Epithelial cell of prostate (primary cell): ENCODE measurements at places on chromosomes 2 and 18.
A peak's percentile ranks its signal among the peaks of the same experiment; 100 is the strongest.

DNA sequence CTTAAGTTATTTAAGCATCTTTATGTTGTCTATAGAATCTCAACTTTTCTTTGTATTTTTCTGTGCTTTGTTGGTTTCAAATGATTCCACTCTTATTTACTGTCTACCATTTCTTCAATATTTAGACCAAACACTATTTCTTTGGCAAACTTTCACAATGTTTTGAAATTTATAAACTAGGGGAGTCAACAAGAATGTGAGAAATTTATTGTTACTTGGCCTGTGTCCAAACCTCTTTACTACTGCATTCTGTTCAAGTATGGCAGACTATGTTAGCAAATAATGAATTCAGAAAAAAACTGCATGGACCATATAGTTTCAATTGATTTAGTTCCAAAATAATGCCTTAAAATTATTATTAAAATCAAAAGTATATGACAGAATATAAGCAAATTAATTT is 470.2 kb downstream of the FBXO15 start:
- no peak for DNase-seq

DNA sequence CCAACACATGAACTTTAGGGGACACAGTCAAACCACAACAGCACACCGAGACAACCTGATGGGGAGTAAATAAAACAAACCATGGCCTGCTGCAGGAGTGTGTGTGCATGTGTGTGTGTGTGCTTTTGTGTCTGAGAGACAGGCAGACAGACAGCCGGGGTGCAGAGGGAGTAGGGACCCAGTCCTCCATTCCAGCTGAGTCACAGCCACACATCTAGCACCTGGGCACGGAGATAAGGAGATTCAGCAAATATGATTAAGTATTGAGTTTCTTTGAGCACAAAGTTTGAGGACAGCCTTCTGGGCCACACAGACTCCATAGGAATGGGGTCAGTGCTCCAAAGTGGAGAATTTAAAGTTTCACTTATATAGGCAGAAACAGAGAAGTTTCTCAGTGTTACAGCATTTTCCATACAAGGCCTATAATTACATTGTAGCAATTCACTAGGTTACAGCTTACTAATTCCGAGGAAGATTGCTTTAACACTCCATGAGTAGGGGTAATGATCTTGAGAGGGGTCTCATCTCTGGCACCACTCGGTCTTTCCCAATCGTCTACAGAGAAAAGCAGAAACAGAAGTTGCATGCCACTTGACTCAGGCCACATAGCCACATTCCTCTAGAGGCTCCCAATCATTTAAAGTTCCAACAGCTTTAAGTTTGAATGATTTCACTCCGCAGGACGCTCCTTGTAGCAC is 30.8 kb upstream of the PRLH start:
- no peak for DNase-seq

DNA sequence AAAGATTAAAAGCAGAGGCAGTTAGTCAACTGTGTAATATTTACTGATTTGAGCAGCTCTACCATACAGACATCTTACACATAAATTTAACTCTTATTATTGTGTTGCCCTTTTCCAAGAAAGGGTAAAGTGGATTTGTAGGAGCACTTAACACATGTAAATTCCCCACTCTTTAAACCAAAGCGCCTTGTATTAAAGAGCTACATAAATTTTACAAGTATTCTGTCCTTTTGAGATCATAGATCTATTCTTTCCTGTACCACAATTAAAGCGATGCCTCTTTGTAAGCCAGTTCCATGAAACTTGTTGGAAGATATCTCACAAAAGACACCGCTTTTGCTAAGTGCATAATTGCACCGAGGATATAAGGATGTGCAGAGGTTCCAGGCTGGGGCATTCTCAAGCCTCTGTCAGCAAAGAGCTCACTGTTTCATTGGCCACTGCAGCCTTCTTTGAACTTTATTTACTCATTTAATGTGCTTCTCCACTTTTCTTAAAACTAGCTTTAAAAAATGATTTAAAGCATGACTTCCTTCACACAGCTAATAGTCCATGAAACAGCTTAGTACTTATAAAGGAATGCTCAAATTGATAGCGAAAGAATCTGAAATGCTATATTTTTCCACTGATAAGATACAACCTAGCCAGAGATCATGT is 520.0 kb upstream of the TCF4 start:
- no peak for DNase-seq

DNA sequence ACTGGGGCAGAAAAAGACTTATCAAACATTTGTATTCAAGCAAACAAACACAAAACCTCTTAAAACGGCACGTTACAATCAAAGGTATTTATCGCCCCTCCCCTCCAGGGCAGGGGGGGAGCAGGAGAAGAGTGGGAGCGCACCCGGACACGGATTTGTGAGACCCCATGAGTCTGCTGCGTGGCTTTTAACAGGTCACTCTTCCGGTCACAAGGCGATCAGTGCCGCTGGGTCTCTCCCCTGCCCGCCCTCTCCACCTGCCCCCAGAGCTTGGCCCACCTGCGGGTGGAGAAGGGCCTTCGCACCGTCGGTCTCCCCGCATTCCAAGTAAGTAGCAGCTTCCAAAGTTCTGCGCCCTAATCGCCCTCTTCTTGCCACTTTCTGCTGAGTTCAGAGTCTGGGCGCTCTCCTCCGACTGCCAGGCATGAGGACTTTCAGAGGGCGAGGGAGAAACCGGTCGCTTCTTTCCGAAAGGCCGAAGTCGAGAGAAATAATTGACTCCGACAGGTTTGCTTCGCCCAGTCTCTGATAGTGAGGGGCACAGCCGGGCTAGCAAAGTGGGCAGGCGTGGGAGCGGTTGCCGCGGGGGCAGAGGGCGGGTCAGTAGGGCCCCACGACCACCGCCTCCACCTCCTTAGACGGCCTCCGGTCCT is 800 bp downstream of the RPRM start:
- DNase-seq = no peak

DNA sequence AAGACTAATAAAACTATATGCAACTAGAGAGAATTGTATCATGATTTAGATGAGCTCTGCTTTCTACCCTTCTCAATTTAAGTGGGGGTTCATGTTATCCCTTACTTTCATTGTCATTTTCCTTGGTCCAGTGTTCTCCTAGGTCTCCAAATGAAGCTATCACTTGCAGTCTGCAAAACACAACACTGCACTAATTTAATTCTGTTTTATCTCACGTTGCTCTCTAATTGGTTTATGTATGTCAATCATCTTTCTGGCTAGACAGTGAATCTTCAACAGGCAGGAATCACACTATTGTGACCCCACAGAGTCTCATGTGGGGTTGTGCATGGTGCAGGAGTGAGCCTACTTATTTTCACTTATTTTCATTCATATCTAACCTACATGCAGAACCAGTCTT is 348.3 kb upstream of the SYT4 start:
- no peak for DNase-seq

DNA sequence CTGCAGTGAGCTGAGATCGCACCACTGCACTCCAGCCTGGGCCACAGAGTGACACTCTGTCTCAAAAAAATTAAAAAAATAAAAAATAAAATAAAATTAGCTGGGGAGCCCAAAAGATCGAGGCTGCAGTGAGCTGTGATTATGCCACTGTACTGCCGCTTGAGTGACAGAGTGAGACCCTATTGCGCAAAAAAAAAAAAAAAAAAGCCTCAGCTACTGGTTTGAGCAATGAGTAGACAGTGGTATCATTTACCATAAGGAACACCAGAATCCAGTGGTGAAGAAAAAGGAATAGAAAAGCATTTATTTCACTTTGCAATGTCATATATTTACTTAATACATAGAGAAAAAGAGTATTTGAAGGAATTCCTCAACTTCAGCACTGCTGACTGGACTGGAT is 3.0 kb downstream of the SAP130 start:
- DNase-seq = no peak

DNA sequence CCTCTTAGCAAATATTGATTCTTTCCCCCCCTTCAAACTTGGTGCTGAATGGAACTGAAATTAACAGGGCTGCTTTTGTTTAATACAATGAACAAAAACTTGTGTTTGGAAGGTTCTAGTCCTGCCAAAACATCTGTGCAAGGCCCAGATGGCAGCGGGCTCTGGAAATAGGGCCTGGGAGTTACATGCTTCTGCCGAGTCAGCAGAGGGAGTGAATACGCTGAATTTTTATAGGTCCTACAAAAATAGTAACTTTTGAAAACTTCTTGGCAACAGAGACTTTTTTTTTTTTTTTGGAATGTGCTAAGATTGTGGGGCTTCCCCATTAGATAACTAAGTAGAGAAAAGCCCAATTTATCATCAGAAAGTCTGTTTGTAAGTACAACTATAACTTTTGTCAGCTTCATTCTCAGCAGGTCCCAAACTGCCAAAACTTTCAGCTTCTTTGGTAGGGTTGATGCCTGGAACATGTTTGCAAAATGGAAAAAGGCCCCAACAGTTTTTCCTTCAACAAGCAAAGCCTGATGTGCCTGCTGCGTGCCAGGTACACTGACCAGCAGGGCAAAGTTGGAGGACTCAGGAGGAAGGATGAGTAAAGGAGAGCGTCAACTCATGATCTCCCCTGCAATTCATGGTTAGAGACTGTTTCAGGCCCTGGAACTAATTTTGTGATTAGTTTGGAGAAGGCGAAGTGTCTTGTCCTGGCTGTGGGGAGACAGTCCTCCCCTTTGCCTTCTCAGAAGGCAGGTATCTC is 45.1 kb upstream of the HDAC4 start:
- DNase-seq = no peak

- peak; percentile 54 for DNase-seq
Measured at GRCh38 chr2:106189764-106190468, 4.2 kb downstream of the UXS1 start.

- no peak for DNase-seq
Measured at GRCh38 chr18:35227254-35227653, 13.6 kb upstream of the ZNF397 start.

DNA sequence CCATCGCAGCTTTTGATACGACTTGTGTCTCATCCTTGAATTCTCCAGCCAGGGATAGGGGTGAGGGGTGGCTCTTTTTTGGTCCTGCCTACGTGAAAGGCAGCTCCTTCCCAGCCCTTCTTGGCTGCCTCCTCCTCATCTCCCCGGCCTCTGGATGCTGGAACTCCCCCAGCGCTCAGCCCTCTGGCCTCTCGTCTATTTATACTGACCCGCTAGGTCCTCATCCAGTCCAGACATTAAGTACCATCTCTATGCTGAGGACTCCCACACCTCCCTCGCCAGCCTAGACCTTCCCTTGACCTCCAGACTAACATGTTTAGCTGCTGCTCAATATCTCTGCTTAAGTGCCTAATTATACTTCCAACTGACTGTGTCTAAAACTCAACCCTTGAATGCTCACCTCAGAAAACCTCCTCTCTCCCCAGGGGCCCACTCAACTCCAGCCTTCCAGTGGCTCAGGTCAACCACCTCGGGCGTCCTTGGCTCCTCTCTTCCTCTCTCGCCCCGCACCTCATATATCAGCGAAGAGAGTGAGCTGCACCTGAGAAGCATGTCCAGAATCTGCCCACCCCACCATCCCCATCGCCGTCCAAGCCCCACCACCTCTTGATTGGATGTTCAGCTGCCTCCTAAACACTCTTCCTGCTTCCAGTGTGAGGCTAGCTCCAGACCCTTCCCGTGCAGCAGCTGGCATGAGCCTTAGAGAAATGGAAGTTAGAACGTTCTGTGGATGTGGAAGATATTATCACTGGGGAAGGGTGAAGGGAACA is 34.8 kb downstream of the TOGARAM2 start:
- DNase-seq = no peak

DNA sequence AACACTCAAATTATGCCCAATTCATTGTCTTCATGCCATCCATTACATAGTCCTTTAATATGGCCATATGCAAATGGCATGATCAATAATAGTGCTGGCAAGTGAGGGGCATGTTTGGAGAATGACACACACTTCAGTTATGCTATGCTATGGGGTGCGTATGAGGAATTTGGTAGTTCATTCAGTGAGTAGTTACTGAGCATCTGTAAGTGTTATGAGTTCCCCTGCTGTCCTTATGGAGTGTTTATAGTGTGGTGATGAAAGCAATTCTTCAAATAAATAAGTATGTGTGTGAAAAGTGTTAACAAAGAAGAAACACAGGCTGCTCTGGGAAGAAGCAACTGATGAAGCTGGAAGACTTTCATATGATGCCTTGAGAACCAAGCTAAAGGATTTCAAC is 383.7 kb upstream of the SLC14A2 start:
- no peak for DNase-seq

DNA sequence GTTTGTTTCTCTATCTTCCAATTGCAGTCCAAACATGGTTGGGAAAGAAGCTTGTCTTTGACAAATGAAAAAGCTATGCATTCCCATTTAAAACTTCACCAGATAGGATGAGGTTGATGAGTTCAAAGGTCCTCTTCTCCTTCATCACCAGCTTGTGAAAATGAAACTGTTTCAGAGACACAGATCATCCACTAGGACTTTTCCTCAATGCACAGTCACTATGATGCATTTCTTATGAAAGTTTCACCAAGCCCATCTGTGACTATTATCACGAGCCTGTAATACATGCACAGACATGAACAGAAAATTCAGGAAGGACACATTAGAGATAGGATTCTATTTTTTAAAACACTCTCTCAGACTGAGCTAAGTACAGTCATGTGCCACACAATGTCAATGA is 644.4 kb downstream of the PLCL1 start:
- peak; percentile 90 for DNase-seq

- DNase-seq = peak; percentile 56
Measured at GRCh38 chr2:74735009-74735408, 81.0 kb downstream of the SEMA4F start.

DNA sequence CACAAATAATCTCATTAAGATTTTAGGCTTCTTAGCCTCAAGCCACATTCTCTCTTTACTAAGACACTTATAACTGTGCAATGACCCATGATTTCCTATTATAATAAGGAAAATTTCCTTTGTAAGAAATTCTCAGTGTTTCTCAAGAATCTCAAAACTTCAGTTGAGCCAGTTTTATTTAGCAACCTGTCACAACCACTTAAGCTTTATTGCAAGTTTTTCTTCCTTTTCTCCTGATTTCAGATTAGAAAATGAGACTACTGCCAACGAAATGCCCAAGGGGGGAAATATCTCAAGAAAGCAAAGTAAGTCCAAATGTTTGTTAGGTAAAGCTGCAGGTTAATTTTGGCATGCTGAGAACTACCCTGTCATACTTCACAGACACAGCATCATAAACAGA is 178.5 kb downstream of the THADA start:
- no peak for DNase-seq

DNA sequence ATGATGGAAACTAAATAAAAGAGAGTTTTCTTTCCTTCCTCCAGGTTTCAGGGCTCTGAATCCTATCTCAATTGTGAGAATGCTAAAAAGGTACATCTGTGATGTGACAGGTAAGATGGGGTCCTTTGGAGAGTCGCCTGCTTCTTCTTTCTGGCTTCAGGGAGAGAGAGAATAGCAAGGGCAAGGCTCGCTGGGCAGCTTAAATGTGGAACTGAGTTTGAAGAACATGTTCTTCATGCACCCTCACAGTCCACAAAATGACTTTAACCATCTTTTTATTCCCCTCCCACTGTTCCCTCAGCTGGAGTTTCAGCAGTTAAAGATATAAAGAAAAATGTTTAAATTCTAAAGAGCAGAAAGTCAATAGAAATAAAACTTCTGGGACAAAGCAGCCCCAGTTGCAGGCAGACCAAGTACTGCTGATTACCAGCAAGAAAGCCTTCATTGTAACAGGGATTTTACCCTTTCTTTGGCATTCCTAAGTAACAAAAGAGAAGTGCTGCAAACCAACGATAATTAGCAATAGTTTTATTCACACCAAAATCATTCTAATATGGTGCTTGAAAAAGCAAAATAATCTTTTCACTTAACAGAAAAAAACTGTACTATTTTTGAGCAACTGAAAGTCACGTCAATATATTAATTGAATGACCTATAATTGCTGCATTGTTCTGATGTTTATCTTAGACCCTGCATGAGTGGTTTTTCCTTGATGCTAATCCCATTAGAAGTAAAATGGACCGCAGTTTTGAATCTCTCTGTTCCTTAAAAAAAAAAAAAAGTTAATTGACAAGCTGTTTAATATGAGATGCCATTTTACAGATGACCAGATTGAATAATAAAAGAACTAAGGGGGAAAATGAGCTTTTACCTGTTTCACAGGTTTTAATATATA is 61.5 kb downstream of the LRP2 start:
- no peak for DNase-seq
